Activated CD4-positive, alpha-beta T cell treated with anti-CD3 and anti-CD28 coated beads, Interleukin-2, amount 50 U/mL, for 1 hour (primary cell): ENCODE measurements at places on chromosomes 6 and 20.

- DNase-seq, result no peak
Observed at GRCh38 chr6:137928286-137928685, 61.2 kb downstream of the TNFAIP3 start.

- no peak for DNase-seq
Observed at GRCh38 chr6:119205911-119206618, 127.6 kb upstream of the FAM184A start.

DNA sequence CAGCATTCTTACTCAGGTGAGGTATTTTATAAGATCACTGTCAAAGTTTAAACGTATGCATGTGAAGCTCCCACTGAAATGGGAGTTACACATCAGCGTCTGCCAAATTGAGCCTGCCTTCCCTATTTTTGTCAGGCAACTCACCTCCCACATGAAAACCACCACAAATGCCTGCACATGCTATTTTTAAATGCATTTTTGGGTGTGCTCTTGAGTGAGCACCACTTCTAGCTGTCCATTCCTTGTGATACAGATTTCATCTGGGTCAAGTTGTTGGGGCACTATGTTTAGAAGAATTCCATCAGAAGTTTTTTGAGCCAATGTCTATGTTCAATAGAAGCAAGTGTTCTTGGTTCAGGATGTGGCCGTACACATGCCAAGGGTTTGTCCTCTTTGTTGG is 71.7 kb upstream of the RIPPLY2 start:
- DNase-seq, result no peak

GRCh38 chr6:62707156-62707555 is 421.1 kb upstream of the KHDRBS2 start:
- DNase-seq, result no peak

DNA sequence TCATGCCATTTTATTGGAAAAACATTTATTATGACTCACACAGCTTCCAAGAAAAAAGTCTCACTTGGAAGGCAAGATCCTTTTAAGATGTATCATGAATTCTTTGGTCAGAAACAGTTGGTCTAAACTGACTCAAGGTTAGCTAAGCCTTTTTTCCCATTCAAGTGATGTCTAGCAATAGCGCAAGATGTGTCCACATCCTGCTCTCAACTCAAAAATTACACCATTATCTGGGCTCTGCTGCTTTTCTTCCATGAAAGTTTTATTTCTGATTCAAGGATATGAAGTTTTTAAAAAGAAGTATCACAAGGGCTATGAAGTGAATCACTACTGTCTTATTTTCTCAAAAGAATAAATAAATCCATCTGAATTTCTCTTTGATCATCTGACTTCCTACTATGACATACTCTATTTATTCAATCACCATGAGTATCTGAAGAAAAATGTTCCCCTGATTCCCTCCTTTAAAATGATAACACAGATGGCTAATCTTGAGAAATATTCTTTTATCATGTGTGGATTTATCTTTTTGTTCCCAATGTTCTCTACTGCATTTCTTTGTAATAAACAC is 139.2 kb downstream of the AHI1 start:
- no peak for DNase-seq

DNA sequence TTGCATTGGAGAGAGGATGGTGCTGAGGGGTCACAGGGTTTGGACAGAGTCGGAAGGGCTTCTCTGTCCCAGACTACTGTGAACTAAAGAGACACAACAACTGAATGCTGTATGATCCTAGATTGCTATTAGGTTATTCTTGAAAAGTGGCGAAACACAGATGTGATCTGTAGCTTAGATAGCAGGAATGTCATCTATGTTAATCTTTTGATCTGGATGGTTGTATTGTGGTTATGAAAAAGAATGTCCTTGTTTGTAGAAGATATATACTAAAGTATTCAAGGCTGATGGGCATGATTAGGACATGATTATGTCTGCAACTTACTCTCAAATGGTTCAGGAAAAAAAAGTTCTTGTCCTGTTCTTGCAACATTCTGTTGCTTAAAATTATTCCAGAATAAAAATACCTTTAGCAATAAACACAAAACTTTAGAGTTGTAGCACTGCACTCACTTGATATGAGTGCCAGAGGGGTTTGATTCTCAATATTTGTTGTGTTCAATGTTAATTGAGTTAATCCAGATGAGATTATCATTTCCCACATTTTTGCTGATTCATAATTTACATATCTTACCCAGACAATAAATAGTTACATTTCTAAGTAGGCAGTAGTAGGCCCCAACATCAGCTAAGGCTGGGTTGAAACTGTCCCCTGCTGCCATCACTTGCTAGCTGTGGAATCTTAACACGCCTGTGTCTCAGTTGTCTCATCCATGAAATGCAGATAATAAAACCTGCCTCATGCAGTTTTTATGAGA is 645.2 kb downstream of the KIF16B start:
- DNase-seq, result no peak

DNA sequence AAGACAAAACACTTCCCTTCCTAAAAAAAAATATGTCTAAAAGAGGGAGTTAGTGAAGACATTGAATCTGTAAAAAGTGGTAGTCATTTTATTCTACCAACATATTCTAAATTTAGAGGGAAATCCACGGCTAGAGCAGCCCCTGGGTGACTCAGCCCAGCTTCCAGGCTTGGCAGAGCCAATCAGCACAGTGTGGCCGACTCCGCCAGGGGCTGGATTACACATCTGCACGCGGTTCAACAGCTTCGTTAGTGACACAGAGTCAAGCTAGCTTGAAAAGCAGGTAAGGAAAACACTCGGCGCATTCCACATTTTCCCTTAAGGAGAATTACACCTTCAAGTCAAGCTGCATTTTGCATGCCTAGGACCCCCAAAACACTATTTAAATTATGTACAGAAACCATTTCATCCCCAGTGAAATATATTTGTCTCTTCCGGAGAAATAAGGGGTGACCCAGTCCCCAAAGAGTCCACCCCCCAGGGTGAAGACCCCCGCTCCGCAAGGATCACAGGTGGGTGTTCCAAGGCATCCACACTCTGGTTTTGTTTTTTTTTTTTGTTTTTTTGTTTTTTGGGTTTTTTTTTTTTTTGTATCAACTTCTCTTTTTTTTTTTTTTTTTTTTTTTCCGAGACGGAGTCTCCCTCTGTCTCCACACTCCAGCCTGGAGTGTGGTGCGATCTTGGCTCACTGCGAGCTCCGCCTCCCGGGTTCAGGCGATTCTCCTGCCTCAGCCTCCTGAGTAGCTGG is 58.4 kb upstream of the ARID1B start:
- no peak for DNase-seq

GRCh38 chr20:57630061-57630460 is 9.8 kb upstream of the ZBP1 start:
- DNase-seq, result no peak

- DNase-seq, result no peak
Observed at GRCh38 chr20:57769756-57770155, 59.9 kb upstream of the PMEPA1 start.

DNA sequence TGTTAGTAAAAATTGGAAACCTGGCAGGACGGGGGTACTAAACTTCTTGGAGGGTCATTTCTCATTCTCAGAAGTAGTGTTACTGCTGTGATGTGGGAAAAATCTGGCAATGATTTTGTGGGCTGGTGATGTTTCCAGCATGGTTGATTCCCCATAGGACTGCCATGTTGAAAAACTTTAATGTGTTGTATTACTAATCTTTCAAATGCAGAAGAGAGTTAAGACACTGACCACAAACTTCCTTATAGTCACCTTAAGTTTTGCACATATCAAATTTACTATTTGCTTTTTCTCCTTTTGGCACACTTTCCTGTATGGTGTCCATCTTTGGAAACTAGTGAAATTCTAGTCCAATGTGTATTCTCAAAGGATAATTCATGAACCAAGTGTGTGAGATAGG is 236.2 kb upstream of the TAB2 start:
- DNase-seq, result no peak

DNA sequence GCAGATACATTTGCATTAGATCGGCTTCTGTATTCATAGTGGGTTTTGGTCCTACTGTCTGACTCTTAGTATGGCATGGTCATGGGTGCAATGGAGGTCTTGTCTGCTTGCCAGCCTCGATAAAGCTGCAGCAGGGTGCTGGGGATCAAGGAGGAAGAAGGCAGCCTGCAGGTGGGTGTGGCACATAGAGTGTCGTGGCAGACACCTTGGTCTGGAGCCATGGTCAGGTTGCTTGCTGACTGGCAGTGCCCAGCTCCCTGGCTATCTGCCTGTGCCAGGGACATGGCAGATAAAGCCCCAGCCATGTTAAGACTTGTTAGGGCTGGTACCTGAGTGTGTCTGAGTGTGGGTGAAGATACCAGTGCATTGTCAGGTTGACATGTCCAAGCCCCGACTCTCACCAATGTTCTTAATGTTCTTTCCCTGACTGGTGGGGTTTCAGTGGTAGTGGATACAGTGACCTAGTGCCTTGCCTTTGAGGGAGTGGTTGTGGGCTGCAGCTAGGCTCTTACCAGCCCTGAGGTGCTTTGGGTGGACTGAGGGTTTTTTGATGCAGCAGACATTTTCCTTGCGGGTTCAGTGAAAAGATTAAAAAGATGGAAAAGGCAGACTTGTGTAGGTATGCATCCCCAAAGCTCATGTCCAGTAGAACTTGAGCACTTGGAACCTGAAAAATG is 1.8 kb downstream of the FAM83D start:
- no peak for DNase-seq

- no peak for DNase-seq
Observed at GRCh38 chr6:42344756-42345155, 107.0 kb downstream of the TRERF1 start.

DNA sequence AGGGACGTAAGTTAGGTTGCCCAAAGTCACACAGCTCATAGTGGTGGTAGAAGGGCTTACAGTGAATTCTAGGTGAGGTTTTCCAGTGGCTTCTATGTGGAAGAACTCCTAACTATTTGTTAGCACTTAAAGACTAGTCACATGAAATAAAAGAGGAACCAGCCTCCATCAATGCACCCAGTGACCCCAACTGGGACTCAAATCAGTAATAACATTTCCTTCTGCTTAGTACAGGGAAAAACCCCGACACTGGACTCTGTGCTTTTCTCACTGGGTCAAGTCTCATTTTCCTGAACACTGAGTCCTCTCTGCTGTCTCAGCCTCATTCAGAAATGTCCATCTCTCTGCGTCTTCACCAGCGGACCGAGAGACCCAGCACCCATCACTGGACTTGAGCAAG is 89.2 kb downstream of the SLC22A23 start:
- no peak for DNase-seq

DNA sequence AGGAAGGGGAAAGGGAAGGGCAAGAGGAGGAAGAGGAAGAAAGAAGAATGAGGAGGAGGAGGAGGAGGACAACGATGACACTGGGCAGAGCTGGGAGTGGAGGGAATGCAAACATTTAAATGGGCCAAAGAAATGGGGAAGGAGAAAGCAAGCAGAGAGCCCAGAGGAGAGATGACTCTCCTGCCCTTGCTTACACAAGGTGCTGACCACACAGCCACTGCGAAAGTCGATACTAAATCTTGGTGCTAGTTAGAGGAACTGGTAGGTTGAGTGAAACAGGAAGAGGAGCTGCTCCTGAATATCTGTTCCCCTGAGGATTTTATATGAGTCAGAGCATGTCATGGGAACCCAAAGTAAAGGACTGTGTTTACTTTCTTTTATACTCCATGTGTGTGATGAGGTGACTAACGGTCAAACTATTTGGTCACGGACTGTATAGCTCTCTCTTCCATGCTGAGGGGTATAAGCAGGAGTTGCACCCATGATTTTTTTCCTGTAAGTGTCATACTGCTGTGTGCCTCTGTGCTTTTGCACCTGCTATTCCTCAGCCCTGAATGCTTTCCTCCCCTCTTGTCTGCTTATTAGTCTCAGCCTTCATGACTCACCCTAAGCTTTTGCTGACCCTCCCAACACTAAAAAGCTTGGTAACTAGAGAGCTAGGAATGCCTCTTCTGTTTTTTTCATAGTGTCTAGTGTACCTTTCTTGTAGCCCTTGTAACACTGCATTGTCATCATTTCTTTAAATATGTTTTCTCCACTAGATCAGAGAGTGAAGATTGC is 9.5 kb upstream of the PAQR8 start:
- no peak for DNase-seq

GRCh38 chr6:24329451-24329850 is 28.4 kb downstream of the DCDC2 start:
- no peak for DNase-seq

- no peak for DNase-seq
Observed at GRCh38 chr6:148426317-148426977, 83.8 kb downstream of the SASH1 start.

GRCh38 chr20:47970282-47970903 is 185.1 kb upstream of the SULF2 start:
- no peak for DNase-seq

- DNase-seq, result no peak
Observed at GRCh38 chr20:38199501-38200390, 34.7 kb upstream of the TGM2 start.

DNA sequence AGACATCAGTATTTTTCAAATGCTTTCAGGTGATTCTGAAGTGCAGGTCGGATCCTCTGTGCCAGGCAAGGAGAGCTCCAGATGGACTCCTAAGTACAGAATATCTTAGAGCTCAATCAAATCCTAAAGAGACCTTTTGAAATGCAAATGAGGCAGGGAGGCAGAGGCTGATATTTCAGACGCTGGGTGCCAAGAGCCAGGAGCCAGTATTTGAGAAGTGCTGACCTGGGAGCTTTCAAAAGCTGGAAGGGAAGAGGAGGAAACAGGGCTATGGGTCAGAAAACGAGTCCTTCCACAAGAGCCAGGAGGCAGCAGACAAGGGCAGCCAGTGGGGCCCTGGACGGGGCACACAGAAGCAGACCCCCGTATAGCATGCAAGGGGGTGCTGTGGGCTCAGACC is 46.1 kb upstream of the DSN1 start:
- no peak for DNase-seq

DNA sequence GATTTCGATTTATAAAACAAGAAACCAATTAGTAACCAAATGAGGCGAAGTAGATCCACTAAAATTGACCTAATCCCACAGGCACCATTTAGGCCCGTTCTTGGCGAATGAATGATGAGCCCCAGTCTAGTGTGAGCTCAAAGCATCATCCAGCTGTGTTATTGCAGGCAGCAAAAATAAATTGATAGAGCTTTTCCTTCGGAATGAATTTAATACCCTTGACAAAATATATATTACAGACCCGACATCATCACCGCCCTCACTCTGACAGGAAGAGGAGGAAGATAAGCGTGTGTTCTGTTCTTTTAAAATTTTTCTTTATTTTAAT is 7.8 kb downstream of the SIM1 start:
- DNase-seq, result no peak
